ENCODE measurements at places on chromosomes 13 and 19.

DNA sequence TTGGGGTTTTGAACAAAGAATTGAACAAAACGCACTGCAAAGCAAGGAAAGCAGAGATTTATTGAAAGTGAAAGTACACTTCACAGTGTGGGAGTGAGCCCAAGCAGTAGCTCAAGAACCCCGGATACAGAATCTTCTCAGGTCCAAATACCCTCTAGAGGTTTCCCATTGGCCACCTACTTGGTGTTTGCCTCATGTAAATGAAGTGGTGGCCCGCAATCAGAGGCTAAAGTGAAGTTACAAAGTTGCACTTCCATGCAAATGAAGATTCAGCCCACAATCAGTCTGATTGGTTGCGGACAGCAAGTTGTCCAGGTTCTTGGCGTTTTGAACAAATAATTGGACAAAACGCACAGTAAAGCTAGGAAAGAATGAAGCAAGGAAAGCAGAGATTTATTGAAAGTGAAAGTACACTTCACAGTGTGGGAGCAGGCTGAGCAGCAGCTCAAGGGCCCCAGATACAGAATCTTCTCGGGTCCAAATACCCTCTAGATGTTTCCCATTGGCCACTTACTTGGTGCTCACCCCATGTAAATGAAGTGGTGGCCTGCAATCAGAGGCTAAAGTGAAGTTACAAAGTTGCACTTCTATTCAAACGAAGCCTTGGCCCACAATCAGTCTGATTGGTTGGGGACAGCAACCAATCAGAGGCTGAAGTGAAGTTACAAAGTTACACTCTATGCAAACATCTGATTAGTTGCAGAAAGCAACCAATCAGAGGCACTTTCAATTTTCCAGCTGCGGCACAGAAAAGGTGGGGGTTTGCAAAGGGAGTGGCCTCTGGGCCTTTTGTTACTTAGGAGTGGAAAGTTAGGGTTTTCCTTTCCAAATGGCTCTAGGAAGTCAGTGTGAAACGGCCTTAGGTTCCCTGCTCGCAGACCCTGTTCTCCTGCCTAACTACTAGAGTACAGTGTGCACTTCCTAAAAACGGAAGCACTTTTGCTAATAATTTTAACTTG is 4.8 kb upstream of the TM9SF2 start:
- DNase-seq, result peak; percentile 45

DNA sequence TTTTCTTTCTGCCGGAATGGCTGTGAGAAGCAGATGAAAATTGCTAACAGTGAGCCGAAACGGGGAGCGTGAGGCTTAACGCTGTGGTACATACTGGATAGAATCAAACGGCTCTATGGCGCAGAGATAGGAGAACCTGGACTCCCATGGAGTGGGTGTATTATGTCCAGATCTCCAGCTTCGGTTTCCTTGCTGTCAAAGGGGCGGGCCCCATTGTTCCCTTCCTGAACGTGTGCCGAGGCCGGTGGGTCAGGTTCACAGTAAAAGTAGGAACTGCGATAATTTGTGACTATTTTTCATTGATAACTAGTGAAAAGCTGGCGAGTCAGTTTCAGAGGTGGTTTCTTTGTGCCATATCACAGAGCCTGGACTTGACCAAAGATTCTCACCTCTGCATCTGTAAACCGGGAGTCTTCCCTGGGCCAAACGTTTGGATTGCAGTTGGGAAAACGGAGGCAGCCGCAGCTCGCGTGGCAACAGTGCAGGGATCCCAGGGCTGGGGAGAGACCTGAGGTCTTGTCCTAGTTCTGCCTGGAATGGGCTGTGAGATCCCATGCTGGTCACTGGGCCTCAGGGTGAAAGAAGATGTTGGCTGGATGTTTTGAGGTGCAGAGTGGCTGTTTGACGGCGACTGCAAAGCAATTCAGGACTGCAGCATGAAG is 752 bp downstream of the RPL18A start:
- no peak for DNase-seq

DNA sequence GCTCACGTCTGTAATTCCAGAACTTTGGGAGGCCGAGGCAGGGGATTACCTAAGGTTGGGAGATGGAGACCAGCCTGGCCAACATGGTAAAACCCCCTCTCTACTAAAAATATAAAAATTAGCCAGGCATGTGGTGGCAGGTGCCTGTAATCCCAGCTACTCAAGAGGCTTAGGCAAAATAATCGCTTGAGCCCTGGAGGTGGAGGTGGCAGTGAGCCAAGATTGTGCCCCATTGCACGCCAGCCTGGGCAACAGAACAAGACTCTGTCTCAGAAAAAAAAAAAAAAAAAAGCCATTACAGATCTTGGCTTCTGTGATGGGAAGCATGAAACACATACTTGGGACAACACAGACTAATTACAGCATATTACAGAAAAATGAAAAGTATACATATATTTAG is 1404.5 kb upstream of the SPRY2 start:
- DNase-seq, result no peak

DNA sequence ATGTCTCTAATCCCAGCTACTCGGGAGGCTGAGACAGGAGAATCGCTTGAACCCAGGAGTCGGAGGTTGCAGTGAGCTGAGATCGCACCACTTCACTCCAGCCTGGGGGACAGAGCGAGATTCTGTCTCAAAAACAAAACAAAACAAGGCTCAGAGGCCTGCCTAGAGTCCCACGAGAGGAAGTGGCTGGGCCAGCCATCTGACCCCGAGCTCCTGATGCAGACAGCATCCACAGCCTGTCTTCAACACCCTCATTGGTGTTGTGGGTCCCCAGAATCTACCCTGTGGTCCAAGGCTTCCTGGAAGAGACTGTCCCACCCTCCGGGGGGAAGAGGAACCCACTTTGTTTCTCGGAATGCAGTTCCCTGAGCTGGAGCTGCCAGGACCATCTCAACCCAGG is 24.7 kb downstream of the RFX1 start:
- no peak for DNase-seq

DNA sequence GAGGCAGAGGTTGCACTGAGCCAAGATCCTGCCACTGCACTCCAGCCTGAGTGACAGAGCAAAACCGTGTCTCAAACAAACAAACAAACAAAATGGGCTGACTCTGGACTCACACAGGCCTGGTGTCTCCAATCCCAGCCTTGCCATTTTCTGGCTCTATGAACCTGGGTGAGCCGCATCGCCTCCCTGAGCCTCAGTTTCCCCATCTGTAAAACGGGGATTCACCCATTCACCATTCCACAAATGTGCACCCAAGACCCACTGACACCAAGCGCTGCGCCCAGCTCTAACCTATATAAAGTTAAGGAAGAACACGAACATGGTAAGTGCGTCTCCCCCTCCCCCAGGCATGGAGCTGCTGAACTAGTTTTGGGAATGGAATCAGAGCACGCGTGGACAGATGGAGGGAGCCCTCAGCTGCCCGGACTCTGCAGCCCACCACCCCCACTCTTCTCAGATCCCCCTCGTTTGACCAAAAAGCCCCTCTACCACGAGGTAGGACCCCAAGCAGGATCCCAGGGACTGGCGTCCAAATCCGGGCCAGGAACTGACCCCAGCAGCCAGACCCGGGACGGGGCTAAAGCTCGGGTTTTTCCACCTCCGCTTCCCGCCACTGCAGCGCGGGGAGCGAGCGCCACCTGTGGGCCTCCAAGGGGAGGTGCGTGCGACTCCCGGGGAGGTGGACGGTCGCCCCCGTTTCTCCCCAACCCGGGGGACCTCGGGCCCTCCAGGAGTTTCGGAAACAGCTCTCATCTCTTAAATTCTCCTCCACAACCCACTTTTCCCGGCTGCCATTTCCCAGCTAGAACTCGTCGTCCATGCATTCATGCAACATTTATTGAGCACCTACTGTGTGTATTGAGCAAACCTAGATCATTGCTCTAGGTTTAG is 33.0 kb upstream of the ADGRE5 start:
- no peak for DNase-seq

GRCh38 chr19:5145521-5146511 is 176.9 kb downstream of the KDM4B start:
- no peak for DNase-seq

GRCh38 chr13:41241626-41242025 is 21.8 kb downstream of the MTRF1 start:
- DNase-seq, result no peak

- DNase-seq, result no peak
Measured at GRCh38 chr19:42328106-42328505, 2.7 kb downstream of the MEGF8 start.

GRCh38 chr19:50695251-50696093 is 24.1 kb downstream of the SHANK1 start:
- no peak for DNase-seq

GRCh38 chr19:38719761-38720558 is 24.3 kb downstream of the CAPN12 start:
- no peak for DNase-seq

- no peak for DNase-seq
Measured at GRCh38 chr19:16366433-16367260, 42.0 kb downstream of the KLF2 start.

GRCh38 chr19:29777781-29778309 is 33.9 kb upstream of the CCNE1 start:
- no peak for DNase-seq

- DNase-seq, result no peak
Measured at GRCh38 chr13:100789481-100789880, 114.9 kb upstream of the TMTC4 start.

GRCh38 chr19:50061650-50062049 is 35.8 kb downstream of the ZNF473 start:
- no peak for DNase-seq

GRCh38 chr19:12785431-12786031 is 5.8 kb upstream of the JUNB start:
- no peak for DNase-seq

- DNase-seq, result no peak
Measured at GRCh38 chr13:30697996-30698401, 37.3 kb upstream of the ALOX5AP start.

GRCh38 chr13:91368101-91368500 is 20.6 kb downstream of the MIR17HG start:
- no peak for DNase-seq

DNA sequence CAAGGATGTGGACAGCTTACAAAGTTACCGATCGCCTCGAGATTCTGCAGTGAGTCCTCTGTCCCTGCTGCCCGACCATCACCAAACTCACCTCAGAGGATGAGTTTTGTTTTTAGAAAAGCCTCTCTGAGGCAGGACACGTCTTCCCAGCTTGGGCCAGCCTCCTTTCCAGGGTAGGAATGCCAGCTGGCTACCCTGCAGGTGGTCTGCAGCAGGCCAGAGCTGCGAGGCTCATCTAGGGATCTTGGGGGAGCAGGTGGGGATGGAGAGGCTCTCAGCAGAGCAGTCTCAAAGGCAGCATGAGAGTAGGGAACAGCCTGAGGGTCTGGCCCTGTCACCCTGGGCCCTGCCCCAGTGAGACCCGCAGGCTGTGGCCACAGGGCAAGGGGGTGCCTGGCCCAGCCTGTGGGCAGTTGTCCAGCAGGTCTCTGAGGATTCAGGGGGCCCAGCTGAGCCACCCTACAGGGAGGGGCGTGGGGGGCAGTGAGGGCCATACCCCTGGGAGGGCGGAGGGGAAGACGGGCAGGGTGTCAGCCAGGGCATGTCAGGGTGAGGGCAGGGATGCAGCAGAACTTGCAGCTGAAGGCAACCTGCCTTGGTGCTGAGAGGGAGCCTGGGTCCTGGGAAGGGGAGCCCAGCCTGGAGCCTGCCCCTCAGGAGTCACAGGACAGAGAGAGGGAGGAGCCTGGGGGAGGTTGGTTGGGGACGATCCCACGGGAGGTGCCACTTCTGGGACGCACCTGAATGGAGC is 57.3 kb upstream of the TPM4 start:
- DNase-seq, result no peak

DNA sequence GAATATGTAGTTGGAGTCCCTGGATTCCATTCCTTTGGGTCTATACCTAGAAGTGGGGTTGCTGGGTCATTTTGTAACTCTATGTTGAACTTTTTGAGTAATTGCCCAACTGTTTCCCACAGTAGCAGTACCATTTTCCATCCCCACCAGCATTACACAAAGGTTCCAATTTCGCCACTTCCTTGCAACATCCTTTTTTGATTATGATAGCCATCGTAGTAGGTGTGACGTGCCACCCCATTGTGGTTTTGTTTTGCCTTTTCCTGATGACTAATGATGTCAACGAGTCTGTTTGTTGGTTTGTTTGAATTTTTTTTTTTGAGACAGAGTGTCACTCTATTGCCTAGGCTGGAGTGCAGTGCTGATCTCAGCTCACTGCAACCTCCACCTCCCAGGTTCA is 3.3 kb upstream of the PEX11G start:
- DNase-seq, result no peak

DNA sequence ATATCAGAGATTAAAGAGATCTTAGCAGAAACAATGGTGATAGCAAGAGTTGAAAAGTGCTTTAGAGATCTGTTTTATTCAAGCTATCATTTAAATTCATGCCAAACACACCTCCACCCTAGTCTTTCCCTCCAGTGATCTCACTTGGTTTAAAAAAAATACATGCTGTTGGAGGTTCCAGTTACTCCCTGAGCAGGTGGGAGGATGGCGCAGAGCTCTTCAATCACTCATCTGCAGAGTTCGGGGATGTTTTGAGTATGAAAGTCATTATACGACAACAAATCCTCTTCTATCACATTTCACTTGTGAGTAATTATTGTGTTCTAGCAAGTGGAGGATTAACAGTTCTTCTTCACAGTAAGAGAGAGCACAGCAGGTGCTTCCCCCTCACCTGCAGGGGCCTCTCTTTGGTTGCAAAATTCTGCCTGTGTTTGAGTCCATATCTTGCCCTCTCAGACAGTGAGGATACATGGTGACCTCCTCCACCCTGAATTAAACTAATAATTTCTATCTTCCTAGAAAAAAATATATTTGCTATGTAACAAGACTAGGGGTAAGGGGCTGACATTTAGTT is 376.7 kb downstream of the LIG4 start:
- DNase-seq, result no peak

- DNase-seq, result no peak
Measured at GRCh38 chr19:8334458-8335342, 8.4 kb downstream of the KANK3 start.
